SHP77 (cell line): ENCODE measurements at places on chromosomes 11 and 22.

GRCh38 chr22:49639956-49640355 is 187.7 kb downstream of the BRD1 start:
- DNase-seq = no peak

GRCh38 chr11:76564364-76564763 is 106.2 kb downstream of the LRRC32 start:
- no peak for DNase-seq

GRCh38 chr22:46073683-46074504 is 76.4 kb upstream of the PPARA start:
- DNase-seq = peak; percentile 39

DNA sequence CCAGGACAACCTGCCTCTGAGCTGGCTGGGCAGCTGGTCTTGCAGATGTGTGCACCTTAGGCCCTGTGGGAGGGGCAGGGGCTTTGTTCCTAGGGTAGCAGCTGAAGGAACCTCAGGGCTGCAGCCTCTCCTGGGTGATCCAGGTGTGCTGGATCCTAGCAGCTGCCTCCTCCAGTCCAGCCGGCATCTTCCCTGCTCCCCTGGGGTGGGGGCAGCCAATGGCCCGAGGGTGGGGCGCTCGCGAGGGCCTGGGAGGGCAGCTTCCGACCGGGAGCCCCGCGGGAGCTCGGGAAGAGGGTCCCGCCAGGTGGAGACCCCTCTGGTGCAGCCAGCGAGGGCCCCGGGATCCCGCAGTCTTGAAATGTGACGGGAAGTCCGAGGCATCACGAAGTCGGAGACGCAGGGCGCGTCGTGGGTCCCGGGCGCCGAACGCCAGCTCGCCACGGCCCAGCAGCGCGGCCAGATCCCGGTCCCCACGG is 1.7 kb downstream of the IFITM1 start:
- no peak for DNase-seq

GRCh38 chr11:84855508-84856245 is 771.5 kb downstream of the DLG2 start:
- DNase-seq = no peak
